Right lung (tissue), 10 donors: ENCODE measurements at places on chromosomes 11 and 22. TPM values are rescaled to one million over a fixed set of nuclear protein-coding genes. Genes with fewer than 3 reads are reported as not detected.

- no peak for DNase-seq
These were observed 5.8 kb downstream of the RNF214 start for GRCh38 chr11:117238221-117238620.

- no peak for DNase-seq
These were observed 210.4 kb upstream of the GRIA4 start for GRCh38 chr11:105399511-105399910.

GRCh38 chr22:30617819-30618218 is 10.8 kb downstream of the TCN2 start:
- no peak for DNase-seq

Gene FGF4
- not detected for polyA plus RNA-seq

Gene SLC22A12
- polyA plus RNA-seq: not detected

Gene RELT
- polyA plus RNA-seq: 3.4 TPM

Gene ZNF280B
- polyA plus RNA-seq: 3.7 TPM
